ENCODE measurements at places on chromosomes 16 and 17. TPM values are rescaled to one million over a fixed set of nuclear protein-coding genes. Genes with fewer than 3 reads are reported as not detected.

GRCh38 chr16:13923703-13924298 is 3.8 kb downstream of the ERCC4 start:
- no peak for DNase-seq

- DNase-seq: no peak
Measured at GRCh38 chr17:78876094-78876597, 26.9 kb downstream of the CEP295NL start.

DNA sequence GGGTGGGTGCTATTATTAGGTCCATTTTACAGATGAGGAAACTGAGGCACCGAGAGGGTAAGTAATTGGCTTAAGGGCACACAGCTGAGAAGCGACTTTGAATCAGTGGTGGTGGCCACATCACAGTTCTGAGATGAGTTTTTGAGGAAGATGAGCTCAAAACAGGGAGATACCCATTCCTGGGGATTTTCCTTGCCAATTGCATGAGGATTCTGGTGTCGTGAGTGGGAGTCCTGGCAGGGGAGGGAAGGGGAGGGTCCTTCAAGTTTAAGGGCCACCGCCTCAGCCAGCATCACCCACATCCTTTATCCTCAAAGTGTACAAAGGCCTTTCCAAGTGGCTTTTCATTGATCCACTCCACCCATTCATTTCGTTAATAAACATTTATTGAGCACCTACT is 45.3 kb downstream of the IL21R start:
- DNase-seq: no peak

GRCh38 chr16:30406795-30407101 is 658 bp upstream of the ZNF771 start:
- DNase-seq: no peak

- no peak for DNase-seq
Measured at GRCh38 chr17:69594641-69595040, 180.1 kb downstream of the MAP2K6 start.

GRCh38 chr17:72234985-72235384 is 114.2 kb downstream of the SOX9 start:
- DNase-seq: no peak

DNA sequence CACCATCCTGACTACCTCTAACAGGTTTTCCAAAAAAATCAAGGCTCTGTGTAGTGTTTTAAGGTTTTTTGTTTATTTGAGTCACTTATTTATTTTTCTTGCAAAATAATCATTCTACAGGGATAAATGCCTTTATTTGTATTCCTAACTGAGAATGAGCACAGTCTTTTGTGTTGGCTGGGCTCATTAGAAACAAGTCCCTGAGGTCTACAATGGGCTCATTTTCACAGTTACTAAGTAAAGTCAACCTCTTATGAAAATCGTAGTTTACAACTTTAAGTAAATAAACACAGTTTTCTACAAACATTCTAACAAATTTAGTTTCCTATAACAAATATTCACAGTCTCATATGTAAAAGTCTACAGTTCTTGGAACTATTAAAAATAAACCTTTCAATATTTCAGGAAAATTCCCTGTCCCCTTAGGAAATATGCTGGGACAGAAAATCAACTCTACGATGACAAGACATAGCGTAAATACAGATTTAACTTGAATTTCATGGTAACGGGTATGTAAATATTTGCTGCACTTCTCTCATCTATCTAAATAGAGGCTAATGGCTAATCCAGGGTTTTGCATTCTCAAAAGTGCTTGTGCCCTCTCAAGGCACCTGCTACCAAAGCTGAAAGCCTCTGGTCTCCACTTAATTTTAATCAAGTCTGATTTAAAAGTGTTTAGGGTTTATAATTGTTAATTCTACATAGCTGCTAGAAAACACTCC is 31.5 kb upstream of the CDH5 start:
- DNase-seq: no peak

- no peak for DNase-seq
Measured at GRCh38 chr16:50275098-50275415, 8.7 kb downstream of the ADCY7 start.

- DNase-seq: no peak
Measured at GRCh38 chr17:21268596-21269188, 15.5 kb upstream of the NATD1 start.

- no peak for DNase-seq
Measured at GRCh38 chr16:48629531-48629930, 19.6 kb upstream of the N4BP1 start.

DNA sequence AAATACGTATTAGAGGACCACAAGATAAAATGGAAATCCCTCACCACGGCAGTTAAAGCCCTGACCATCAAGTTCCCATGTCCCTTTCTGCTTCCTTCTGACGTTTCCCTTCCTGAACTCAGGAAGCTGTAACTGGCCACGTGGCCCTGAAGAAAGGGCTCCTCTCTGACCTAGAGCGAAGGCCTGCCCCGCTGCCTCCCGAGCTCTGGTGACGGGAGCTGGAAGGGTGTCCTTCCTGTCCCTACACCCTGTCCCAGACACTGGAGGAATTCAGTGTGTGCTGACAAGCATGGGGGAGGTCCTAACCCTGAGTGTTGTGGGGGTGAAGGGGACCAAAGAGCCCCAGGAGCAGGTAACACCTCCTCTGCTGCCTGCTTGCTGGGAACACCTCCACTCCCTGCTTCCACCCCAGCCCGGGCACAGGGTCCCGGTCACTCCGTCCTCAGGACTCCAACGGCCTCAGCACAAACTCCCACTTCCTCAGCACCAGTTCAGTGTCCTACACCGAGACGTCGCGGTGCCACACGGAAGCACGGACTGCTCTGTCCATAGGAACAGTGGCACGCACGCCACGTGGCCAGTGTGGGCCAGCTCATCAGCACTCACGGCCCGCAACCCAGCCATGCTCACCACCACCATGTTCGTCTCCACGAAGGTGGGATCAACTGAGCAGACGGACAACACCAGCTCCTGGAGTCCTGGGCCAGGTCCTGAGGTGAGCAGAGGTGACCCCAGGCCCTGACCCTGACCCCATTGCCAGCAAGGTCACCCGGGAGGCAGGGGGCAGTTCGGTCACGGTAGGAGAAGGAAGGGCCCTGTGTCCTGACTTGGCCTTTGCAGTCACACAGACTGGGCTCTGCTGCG is 16.9 kb downstream of the TMEM235 start:
- DNase-seq: no peak

GRCh38 chr17:34199932-34200534 is 55.1 kb upstream of the CCL2 start:
- peak; percentile 78 for DNase-seq

The KRTAP4-6 gene
- total RNA-seq: not detected

The TEKT1 gene
- total RNA-seq: not detected

The KRTAP3-1 gene
- total RNA-seq: not detected

The KRTAP3-2 gene
- total RNA-seq: not detected
